Activated CD8-positive, alpha-beta memory T cell treated with anti-CD3 and anti-CD28 coated beads for 4 hours (primary cell): ENCODE measurements at places on chromosomes 1 and 21.

GRCh38 chr1:194568610-194569009 lies 1382.2 kb upstream of the B3GALT2 start:
- DNase-seq: no peak

- DNase-seq: no peak
These were observed 20.9 kb downstream of the LAMC1 start for GRCh38 chr1:183043872-183044854.

- no peak for DNase-seq
These were observed 123.2 kb downstream of the NTNG1 start for GRCh38 chr1:107264007-107264406.

DNA sequence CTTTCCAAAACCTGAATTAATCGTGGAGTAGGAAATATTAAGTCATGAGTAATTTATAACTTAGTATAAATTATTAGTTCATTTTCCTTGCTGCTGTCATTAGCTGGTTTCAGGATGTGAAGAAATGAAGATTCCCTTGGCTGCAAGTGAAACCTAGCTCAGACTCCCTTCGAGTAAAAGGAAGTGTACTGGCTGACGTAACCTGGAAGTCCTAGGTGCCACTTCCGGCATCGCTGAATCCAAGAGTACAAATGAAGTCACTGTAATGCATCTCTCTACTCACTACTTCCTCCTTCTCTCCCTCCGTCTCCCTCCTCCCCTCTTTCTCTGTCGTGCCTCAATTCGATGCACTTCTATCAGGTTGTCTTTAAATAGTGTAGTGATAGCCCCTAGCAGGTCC lies 28.8 kb downstream of the ZP4 start:
- DNase-seq: no peak

DNA sequence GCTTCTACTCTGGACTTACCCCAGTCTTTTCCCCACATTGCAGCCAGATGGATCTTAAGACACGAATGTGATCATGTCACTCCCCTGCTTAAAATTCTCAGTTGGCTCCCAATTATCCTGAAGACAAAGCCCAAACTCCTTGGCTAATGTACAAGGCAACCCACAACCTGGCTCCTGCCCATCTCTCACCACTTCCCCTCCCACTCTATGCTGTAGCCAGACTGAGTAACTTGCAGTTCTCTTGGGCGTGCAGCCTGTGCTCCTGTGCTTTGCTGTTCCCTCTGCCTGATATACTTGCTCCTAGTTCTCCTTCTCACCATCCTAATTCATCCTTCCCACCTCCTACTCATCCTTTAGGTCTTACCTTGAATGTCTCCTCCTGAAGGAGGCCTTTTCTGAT lies 56.2 kb downstream of the LGR6 start:
- DNase-seq: no peak

DNA sequence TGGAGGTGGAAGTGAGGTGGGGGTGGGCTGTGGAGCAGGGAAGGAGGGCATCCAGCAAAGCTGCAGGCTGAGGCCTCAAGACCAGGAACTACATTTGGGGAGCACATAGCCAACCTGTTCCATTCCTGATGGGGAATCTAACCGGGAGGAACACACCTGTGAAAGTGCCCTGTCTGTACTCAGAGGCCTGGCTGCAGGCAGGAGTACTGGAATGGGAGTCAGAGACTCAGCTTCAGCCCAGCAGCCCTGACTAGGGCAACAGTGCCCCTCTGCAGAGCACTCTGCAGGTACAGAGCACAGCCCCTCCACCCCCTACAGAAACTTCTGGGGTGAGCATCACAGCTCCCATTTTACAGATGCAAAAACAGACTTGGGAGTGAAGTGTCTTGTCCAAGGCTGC lies 126.4 kb downstream of the DMRTB1 start:
- DNase-seq: no peak

DNA sequence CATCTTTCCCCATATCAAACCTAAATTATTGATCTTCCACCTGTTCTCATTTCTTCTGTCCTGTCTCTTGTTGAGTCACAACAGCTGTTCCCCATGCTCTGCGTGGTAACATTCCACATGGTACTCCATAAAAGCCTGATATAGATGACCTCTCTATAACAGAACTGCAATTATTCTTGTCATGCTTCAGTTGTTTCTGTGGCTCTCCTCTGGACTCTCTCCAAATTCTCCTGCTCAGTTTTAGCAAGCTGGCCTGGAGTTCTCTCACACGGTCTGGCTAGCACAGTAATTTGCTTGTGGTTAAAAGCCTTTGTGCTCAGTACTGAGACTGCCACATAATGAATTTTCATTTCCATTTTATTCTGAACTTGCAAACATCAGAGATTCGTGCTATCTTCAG lies 10.6 kb upstream of the LRRC39 start:
- no peak for DNase-seq

DNA sequence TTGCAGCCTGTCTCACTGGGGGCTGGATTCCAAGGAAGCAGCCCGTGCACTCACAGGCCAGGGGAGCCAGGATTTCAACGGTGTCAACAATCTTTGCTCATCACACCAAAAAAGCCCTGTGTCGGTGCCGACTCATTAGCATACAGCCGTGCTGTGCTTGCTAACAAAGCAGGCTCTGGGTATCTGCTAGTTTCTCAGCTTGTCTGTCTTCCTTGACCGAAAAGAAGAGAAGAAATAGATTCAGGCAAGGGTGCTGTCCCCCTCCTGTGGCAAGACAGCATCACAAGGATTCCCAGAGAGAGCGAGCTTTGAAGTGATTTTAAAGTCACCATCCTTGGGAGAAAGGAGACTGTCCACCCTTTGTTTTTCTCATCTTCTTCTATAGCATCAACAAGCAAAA lies 214.7 kb downstream of the SDCCAG8 start:
- DNase-seq: no peak

- no peak for DNase-seq
These were observed 3.2 kb downstream of the ARHGEF19 start for GRCh38 chr1:16209132-16209846.

- DNase-seq: no peak
These were observed 35.3 kb upstream of the DMRTA2 start for GRCh38 chr1:50458507-50458906.

GRCh38 chr1:206896261-206896660 lies 982 bp upstream of the IL24 start:
- DNase-seq: no peak

GRCh38 chr1:219792337-219793021 lies 135.9 kb downstream of the SLC30A10 start:
- DNase-seq: no peak

DNA sequence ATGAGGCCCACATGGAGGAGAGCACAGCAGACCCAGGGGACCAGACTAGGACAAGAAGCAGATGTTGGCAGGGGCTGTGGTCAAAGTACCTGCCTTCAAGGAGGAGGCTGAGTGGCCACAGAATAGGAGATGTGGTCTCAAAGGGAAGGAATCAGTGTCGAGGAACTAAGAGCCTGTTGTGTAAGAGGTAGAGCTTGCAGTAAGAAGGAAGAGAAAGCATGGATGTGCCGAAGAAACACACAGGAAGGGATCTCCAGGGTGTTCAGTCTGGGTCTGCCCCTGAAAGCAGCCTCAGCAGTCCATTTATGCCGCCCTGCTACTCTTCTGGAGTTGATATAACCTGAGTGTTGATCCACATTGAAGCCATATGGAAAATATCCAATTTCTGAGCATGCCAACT lies 83.9 kb downstream of the NID1 start:
- no peak for DNase-seq

- DNase-seq: no peak
These were observed 200.9 kb downstream of the DISC1 start for GRCh38 chr1:231827337-231828105.

GRCh38 chr1:214506972-214507431 lies 44.4 kb downstream of the PTPN14 start:
- DNase-seq: no peak

DNA sequence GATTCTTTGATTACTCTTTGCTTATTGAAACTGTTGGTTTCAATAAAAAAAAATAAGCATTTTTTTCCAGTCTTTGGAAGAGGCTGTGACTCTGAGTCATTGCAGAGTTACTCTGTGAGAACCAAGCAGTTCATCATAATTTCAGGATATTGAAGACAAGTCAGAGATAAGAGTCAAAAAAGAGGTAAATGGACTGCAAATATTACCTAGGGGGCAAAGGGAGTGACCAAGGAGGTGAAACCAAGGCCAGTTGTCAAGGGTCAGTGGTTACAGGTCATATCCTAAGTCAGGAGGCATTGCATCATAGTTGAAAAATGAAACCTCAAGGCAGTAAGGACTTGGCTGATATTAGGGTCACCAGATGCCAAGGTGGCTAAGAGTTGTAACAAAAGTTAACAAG lies 597.1 kb upstream of the USP24 start:
- no peak for DNase-seq

- no peak for DNase-seq
These were observed 3.7 kb downstream of the SLC19A1 start for GRCh38 chr21:45538381-45539045.

GRCh38 chr21:35179990-35180540 lies 131.0 kb upstream of the RUNX1 start:
- no peak for DNase-seq

- DNase-seq: no peak
These were observed 124.0 kb downstream of the GPATCH2 start for GRCh38 chr1:217506878-217507277.

DNA sequence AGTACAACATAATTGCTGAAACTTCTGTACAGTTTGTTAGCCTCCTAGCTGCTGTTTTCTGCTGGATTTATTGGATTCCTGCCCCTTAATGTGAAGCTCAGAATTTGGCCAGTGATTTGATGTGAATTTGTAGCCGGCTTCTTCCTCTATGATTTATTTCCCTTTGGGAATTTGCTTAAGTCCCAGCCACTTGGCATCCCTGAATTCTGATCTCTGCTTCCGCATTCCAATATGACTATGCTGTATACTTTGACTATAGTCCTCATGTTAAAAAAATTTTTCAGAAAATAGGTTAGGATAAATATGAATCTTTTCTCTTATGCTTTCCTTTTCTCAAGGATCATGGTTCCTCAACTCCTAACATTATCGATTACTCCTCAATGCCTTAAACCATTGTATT lies 12.4 kb upstream of the LRIF1 start:
- no peak for DNase-seq

GRCh38 chr1:211735208-211736170 lies 60.1 kb upstream of the NEK2 start:
- DNase-seq: no peak

DNA sequence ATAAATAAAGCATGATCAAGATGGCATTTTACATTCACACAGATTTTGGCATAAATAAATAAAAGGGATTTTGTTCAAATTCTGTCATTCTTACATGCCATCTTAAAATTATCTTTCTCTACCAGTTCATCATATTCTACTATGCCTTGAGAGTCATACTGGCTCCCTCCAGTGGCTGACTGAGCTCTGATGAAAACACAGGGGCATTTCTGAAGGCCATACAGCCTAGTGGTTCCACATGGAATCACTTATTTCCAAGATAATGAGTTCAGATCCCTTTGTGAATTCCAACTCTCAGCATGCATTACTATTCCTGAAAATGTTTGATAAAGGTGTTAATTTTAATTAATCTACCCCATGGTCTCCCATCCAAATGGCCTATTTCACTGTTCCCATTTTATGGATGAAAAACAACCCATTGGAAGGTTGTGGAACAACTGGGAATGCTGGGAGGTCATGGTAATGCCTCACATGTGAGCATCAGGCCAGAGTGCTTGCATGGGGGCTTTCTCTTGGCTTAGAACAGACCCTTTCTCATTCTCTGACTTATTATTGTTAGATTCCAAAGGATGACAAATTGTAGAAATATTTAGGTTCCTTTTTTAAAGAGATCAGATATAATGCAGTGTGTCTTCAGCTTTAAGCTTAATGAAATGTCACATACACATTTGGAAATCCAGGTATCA lies 622.4 kb upstream of the PKN2 start:
- DNase-seq: no peak
